Bronchial epithelial cell (primary cell): ENCODE measurements at places on chromosomes 4 and X.

GRCh38 chr4:7781993-7782392 is 157.7 kb downstream of the AFAP1 start:
- no peak for DNase-seq

DNA sequence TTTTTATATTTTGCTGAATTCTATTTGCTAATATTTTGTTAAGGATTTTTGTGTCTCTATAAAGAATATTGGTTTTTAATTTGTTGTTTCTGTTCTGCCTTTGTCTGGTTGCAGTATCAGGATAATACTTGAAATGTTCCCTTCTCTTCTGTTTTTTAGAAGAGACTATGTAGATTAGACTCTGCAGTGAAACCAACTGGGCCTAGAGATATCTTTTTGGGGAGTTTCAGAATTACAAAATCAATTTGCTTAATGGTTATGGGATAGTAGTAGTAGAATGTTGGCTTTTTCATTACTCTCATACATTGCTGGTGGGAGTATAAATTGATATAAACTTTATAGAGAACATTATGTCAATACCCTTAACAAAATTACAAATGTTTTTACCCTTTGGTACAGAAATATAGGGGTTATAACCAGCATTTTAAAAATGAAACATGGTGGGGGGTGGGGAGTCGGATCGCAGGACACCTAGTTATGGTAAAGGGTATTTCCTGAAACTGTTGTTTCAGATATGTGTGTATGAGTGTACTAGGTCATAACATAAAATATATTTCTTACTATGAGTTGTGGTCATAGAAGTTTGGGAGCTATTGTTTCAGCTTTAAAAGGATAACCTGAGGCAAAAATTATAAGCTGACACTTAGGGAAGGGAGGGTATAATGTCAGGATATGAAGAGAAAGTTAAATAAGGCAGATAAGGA is 29.0 kb downstream of the CLOCK start:
- DNase-seq, result no peak

DNA sequence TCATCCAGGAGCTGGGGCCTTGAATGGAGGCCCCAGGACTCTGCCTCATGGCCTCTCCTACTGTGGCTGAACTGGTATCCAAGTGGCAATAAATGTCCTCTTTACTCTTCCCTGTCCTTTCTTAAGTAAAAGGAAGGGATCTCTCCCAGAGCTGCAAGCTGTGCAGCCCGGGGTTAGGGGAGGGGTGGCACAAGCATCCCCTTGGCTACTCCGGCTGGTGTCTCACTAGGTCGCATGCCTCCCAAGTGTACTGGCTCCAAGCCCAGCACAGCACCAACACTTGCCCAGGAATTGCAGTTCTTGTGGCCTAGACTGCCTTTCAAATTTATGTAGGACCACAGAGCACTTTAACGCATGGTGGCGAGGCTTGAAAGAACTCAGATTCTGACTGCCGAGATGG is 44.7 kb upstream of the MED14 start:
- DNase-seq, result no peak

- DNase-seq, result peak; percentile 91
These were observed 111.7 kb downstream of the NFKB1 start for GRCh38 chr4:102612824-102613366.

DNA sequence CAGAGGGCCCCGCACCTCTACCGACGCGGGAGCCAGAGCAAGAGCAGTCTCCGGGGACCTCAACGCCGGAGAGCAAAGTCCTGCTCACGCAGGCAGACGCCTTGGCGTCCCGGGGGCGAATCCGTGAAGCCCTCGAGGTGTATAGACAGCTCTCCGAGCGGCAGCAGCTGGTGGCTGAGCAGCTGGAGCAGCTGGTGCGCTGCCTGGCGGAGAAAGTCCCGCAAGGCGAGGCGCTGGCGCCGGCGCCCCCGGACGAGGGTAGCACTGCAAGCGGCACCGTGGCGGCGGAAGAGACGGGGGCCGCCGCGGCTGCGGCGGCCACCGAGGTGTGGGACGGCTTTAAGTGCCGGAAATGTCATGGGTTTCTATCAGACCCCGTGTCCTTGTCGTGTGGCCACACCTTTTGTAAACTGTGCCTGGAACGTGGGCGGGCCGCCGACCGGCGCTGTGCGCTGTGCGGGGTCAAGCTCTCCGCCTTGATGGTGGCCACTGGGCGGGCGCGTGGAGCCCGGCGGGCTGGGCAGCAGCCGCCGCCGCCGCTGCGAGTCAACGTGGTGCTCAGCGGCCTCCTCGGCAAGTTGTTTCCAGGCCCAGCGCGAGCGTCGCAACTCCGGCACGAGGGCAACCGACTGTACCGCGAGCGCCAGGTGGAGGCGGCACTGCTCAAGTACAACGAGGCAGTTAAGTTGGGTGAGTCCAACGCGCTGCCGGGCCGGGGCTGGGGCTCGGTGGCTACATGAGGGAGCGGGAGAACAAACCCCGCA is 672 bp downstream of the LONRF3 start:
- no peak for DNase-seq

GRCh38 chrX:126658447-126658846 is 105.8 kb upstream of the DCAF12L1 start:
- DNase-seq, result peak; percentile 1

DNA sequence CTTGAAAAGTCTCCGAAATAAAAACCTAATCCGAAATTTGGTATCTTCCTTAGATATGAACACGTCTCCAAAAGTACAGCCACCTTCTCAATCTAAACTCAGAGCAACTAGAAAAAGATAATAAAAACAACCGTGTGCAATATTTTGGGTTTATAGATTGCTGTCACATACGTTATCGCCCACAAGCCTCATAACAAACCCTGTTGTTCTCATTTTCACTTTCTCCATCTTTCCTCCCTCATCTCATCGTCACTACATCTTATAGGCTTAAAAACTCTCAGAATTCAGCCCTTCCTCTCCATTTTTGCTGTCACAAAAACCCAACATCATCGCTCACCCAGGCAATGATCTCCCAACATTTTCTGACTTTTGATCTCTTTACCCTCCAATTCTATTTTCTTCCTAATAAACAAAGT is 448 bp upstream of the SCFD2 start:
- no peak for DNase-seq

DNA sequence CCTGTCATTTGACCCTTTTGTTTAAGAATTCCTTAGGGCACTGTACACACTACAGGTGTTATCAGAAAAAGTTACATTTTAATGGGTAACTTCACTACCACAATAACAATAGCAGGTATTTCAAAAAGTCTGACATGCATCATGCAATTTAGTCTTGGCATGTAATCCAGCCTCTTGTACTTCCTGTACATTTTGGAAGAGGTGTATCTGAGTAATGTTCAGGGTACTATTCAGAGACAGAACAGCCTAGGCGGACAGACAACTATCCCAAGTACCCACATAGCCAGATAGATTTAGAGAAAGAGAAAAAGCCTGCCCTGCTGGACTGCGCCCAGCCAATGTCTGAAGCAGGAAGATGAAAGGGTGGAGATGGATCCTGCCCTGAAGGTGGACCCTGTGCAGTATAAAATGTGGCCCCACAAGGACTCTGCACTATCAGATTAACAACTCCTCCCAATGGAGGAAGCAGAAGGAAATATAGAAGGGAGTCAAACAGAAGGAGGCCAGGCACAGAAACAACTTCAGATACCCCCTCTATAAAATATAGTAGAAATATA is 8.5 kb downstream of the UGT2B7 start:
- DNase-seq, result peak; percentile 72

DNA sequence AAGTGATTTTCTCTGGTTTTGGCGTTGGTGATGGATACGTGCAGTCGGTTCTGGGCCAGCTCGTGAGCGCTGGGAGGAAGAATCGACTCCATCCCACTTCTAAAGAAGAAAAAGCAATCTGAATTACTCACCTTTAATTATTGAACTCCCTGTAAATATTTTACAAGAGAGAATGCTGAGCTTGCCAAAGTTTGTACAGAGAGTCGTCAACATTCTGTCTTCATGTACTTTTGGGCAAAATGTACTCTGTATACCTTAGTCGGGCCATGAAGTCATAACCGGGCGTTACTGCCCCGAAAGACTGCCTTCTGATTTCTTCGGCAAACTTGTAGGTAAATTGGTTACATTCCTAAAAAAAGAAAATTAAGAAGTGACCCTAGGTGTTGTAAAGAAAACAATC is 5.5 kb downstream of the PNPLA4 start:
- no peak for DNase-seq

DNA sequence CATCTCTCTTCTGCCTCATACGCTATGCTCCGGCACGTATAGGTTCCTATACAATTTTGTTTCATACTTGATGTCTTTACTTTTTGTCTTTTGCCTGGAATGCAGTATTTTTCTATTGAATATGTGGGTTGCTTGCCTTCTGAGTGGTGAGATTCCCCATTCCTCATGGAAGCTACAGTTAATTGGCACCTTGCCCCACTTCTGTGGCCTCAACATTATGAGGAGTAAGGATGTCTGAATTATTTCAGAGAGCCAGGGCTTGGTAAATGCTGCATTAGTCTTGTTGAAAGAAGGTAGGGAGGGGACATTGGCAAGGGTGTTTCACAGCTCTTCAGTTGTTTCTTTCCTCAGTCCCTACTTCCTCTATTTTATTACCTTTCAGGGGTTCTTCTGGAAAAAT is 23.0 kb downstream of the CDKL5 start:
- DNase-seq, result no peak

DNA sequence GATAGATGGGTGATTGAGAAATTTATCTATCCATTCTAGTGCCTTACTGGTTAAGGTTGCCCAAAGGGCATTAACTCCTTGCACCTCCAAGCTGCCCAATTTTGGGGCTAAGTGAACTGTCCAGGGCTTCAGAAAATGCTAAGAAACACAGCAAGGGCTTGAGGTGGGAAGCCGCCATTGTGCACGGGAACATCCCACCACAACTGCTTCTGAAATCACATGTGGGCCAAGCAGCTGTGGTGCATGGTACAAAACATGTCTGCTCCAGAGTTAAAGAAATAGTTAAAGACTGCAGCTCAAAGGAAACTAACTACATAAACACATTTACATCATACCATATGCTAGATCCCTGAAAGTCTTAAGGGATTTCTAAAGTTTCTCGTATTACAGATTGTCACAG is 144.3 kb upstream of the NDST3 start:
- DNase-seq, result no peak

- DNase-seq, result peak; percentile 25
These were observed 848 bp downstream of the RAB9A start for GRCh38 chrX:13689741-13690211.

GRCh38 chrX:16885628-16886027 is 15.5 kb upstream of the RBBP7 start:
- DNase-seq, result no peak

- DNase-seq, result peak; percentile 37
These were observed 380.6 kb upstream of the SPOCK3 start for GRCh38 chr4:167614866-167615265.

DNA sequence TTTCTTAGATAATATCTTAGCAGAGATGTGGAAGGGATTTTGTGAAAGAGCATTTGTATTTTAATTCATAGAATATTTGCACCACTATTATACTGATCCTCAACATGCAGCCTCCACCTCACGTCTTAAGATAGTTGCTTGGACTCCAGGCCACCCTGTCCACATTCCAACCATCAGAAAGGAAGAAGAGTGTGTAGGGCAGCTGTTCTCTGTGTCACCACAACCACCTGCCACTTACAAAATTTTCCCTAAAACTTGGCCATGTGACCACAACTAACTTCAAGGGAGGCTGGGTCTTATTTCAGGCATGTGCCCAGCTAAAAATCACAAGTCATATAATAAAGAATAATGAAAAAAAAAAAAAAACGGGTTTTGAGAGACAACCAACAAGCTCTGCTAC is 528.1 kb downstream of the RAB28 start:
- DNase-seq, result no peak

DNA sequence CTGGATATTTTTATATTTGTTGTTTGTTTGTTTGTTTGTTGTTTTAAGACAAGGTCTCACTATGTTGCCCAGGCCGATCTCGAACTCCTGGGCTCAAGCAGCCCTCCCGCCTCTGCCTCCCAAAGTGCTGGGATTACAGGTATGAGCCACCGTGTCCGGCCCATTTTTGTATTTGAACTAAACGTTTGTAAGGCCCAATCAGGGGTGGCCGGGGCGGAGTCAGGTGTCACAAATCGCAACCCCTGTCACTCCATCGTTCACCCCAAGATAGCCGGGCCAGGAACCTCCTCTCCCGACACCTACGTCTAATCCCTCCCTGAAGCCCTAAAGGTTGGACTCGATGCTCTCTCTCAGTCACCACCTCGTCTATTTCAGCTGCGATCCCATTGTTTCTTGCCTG is 722 bp upstream of the EFHC2 start:
- DNase-seq, result peak; percentile 2

DNA sequence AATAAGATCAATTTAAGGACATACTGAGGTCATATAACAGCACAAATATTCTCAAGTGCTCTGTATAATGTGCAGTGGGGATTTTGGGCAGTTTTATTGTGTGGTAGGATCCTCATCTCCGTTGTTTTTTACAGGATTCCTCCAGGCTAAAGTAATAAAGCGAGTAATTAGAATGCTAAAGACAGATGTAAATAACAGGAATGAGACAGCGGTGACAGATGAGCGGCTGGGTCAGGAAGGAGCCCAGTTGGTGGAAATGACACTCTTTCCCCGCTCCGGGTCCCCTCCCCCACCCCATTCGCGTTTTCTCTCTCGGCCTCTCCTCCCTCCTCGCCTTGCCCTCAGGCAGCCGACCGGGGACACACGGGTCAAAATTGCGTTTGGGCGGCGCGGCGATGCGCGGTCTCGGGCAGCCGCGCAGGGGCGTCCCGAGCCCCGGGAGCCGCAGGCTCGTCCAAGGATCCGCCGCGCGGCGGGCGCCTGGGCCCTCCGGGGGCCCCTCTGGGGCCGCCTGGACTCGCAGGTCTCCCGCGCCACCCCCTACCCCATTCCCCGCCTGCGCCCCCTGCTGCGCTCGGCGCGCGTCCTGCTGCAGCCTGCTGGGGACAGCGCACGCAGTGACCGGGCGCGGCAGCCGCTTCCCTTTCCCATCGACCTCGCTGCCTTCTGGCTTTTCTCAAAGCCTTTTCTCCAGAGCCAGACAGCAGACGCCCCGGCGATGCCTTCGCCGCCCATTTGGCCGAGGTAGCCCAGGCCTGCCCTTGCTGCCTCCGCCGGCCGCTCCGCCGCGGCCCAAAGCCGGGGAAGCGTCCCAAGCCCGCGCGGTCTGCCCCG is 16.2 kb downstream of the POU4F2 start:
- DNase-seq, result no peak

- DNase-seq, result no peak
These were observed 435.1 kb upstream of the FTHL17 start for GRCh38 chrX:31506928-31507327.

GRCh38 chrX:34487364-34487763 is 169.7 kb downstream of the TMEM47 start:
- DNase-seq, result no peak

DNA sequence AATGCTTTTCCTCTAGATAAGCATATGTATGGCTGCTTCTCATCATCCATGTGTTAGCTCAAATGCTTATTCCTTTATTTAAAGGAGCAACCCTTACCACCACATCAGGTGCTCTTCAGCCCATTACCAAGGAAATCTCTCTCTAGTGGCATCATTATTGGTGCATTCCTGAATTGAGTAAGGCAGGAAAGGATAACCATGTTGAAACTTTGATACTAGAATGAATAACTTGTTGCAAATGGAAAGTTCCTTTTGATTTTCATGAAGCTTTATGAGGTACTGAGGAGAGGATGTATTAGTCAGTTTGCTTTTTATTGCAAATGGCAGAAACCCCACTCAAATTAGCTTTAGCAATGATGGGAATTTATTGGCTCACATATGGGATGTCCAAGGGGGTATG is 212.3 kb upstream of the FGF13 start:
- no peak for DNase-seq

GRCh38 chr4:1573830-1574459 is 110.2 kb downstream of the FAM53A start:
- DNase-seq, result no peak
